Activated naive CD4-positive, alpha-beta T cell treated with anti-CD3 and anti-CD28 coated beads, Interleukin-2, amount 50 U/mL, for 72 hours (primary cell): ENCODE measurements at places on chromosomes 6 and 20. TPM values are rescaled to one million over a fixed set of nuclear protein-coding genes. Genes with fewer than 3 reads are reported as not detected.

The LY6G6F gene
- total RNA-seq: not detected

The MCHR2 gene
- total RNA-seq: not detected

The RSPO4 gene
- not detected for total RNA-seq

The CALHM5 gene
- total RNA-seq: not detected

The PNLDC1 gene
- total RNA-seq: 0.80 TPM

The IPCEF1 gene
- 8.8 TPM for total RNA-seq

The HLA-DRB1 gene
- total RNA-seq: 9.5 TPM

The NKX2-2 gene
- not detected for total RNA-seq

The SLC25A27 gene
- 1.9 TPM for total RNA-seq

The RIPPLY2 gene
- not detected for total RNA-seq

The IL20RA gene
- not detected for total RNA-seq

The TUBB2B gene
- 0.43 TPM for total RNA-seq

The ARMC12 gene
- total RNA-seq: 1.2 TPM

The MUCL3 gene
- not detected for total RNA-seq

The MEI4 gene
- not detected for total RNA-seq

The PLEKHG1 gene
- total RNA-seq: 3.0 TPM

The DUSP15 gene
- not detected for total RNA-seq

The PRSS35 gene
- not detected for total RNA-seq

The PTCRA gene
- not detected for total RNA-seq

The MLN gene
- not detected for total RNA-seq

The ZSCAN9 gene
- total RNA-seq: 1.6 TPM

The SMIM26 gene
- total RNA-seq: 70.3 TPM

The GPR63 gene
- 1.3 TPM for total RNA-seq

The CTAGE9 gene
- not detected for total RNA-seq

The SLC17A9 gene
- 17.5 TPM for total RNA-seq

The TTBK1 gene
- total RNA-seq: 0.37 TPM

The HLA-DOB gene
- 4.0 TPM for total RNA-seq

The HSPA12B gene
- not detected for total RNA-seq

The TASP1 gene
- total RNA-seq: 11.9 TPM

The SLC17A3 gene
- total RNA-seq: 0.20 TPM

The TINAG gene
- total RNA-seq: not detected

The SNRPB gene
- total RNA-seq: 461 TPM

The PI3 gene
- total RNA-seq: not detected

The PROKR2 gene
- total RNA-seq: not detected

The LMBRD1 gene
- total RNA-seq: 23.1 TPM
